ENCODE measurements at places on chromosomes 7 and 10.

- no peak for DNase-seq
- no peak overlapping the region for H3K4me3 ChIP-seq
- no peaks in the 10 kb centered on the region for H3K4me1 ChIP-seq
- no peak overlapping the region for H3K27ac ChIP-seq
- no peaks in the 10 kb centered on the region for H3K27me3 ChIP-seq
These were observed 21.0 kb downstream of the OR2F1 start for GRCh38 chr7:143975617-143976016.

DNA sequence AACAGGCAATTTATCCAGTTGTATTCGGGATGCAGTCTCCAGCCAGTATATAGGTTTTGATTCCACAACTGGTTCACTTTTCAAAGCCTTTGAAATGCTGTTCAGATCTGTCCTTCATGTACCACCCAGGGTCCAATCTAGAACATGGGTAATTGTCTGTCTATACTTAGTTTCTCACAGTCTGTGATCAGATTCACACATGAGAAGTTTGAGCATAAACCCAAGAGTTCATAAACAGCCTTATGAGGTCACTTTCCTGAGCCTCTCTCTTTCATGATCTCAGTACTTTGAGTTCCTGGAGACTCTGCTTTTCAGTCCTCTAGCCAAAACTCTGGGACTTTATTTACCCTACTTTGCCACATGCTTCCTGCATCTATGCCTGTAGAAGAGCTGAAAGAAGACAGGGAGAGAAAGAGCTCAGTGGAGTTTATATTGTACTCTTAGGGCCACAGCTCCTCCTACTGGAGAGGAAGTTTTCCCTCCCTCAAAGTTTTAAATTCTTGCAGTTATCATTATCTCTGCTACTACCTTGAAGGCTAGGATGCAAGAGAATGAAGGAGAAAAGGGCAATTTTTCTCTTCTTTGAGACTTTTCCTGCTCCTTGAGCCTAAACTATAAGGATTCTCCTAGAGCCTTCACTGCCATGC, 172.0 kb downstream of the ZEB1 start:
- H3K4me3 ChIP-seq: no peak overlapping the region
- H3K27me3 ChIP-seq: no peaks in the 10 kb centered on the region
- no peak for DNase-seq
- H3K4me1 ChIP-seq: no peaks in the 10 kb centered on the region

GRCh38 chr10:16497911-16498310, 23.8 kb downstream of the C1QL3 start:
- no peak for DNase-seq
- no peak overlapping the region for H3K27ac ChIP-seq
- H3K36me3 ChIP-seq: no peaks in the 10 kb centered on the region
- H3K4me3 ChIP-seq: no peak overlapping the region
- H3K27me3 ChIP-seq: no peaks in the 10 kb centered on the region
- H3K4me1 ChIP-seq: no peaks in the 10 kb centered on the region

DNA sequence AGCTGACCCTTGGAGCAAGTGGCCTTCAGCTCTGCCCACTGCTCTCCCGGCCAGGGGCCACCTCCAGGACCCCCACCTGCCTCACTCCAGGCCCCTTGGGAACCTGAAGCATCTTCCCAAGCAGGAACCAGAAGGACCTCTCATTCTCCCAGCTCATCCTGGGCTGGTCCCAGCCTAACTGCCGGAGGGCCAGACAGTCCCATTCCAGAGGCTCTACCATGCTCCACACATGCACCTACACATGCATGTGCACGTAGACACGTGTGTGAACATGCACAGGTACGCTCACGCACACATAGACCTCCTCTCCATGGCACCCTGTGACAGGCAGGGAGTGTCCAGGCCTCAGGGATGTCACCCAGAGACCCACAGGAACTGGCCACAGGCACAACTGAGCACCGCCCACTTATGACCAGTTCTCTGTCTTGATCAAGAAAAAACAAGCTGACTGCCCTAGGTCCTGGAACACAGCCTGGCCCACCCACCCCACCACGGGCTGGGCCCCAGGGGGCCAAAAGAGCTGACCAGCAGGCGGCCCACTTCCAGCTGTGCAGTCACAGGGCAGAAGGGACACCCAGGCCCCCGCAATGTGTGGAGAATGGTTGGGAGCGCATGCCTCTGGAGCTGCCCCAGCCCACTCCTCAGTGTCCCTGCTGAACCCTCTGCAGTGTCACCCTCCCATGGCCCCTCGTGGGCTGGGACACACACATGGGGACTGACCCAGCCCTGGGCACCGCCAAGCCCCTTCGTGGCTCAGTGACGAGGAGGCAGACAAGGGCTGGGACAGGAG, 43.4 kb downstream of the CAMK2B start:
- H3K36me3 ChIP-seq: no peaks in the 10 kb centered on the region
- H3K27me3 ChIP-seq: no peaks in the 10 kb centered on the region
- H3K4me1 ChIP-seq: no peaks in the 10 kb centered on the region
- DNase-seq: no peak

DNA sequence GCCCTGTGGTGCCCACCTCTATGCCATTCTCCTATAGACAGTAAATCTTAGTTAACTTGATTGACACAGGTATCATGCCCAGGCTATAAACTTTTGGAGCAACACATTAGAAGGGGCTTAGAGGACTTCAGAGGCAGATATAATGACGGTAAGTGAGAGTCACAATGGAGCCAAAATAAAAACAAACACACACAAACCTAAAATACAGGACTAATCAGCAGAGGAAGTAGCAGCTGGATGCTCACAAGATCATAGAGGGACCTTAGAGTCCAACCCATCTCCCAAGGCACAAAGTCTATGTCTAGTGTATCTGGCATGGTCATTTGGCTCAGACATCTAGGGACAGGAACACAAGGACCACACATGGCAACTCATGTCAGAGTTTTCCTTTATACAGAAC, 12.3 kb downstream of the SLC13A4 start:
- no peak overlapping the region for H3K4me3 ChIP-seq
- H3K27me3 ChIP-seq: no peaks in the 10 kb centered on the region
- H3K4me1 ChIP-seq: no peaks in the 10 kb centered on the region

DNA sequence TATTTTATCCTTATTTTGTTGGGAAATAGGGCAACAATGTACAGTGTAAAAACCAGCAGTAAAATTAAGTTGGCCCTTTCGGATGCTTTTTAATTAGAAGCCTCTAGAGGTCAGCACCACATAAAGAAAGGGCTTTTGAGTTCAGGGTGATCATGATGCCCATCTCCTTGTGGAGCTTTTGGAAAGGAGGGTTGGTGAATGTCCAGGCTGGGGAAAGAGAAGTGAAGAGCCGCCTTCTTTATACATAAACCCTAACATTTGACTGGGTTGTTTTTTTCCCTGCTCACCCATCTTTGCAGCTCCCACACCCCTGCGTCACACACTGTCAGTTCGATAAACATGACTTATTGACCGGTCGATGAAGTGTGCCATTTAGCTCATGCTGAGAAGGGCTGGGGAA, 29.8 kb downstream of the MTURN start:
- H3K27me3 ChIP-seq: no peaks in the 10 kb centered on the region
- H3K36me3 ChIP-seq: no peaks in the 10 kb centered on the region
- peaks cover 18% of the 10 kb centered on the region for H3K4me1 ChIP-seq
- peak; percentile 32 for DNase-seq
- no peak overlapping the region for H3K4me3 ChIP-seq
- H3K27ac ChIP-seq: no peak overlapping the region

DNA sequence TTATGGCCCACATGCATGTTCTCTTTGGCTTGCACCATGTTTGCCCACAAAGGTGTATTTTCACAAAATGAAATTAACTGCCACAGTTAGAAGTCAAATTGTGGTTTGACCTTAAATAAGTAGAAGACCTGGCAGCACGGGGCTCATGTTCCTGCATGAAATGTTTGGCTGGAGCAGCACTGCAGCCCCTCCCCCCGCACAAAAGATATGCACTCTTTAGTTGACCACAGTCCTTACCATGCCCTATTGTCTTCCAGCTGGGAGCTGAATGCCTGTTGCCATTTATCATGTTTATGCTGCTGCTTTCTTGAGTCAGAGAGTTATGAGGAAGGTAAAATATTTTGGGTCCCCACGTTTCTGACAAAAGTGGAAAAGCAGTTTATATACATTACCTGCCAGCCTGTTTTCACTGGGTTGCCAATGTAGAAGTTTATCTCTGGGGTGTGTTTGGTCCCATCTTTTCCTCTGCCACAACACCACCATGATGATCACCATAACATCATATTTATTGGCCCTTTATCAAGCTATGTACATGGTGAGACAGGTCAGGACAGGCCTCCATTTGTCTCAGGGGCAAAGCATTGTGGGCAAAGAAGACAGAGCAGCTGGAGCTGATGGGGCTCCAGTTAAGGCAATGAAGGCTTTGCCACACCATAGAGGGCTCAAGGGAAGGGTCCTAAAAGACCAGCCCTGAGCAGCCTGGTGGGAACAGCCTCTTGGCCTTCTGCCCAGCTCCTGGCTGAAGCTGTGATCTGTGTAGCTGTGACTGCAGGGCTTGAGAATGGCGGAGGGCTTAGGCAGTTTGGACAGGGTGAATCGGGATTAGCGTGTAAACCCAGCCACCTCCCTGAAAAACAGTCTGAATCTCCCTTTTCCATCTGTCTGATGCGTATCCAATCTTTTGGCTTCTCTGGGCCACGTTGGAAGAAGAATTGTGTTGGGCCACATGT, 5.4 kb downstream of the PRF1 start:
- DNase-seq: no peak
- H3K36me3 ChIP-seq: no peaks in the 10 kb centered on the region
- no peaks in the 10 kb centered on the region for H3K4me1 ChIP-seq
- H3K4me3 ChIP-seq: no peak overlapping the region
- no peak overlapping the region for H3K27ac ChIP-seq
- H3K27me3 ChIP-seq: no peaks in the 10 kb centered on the region

DNA sequence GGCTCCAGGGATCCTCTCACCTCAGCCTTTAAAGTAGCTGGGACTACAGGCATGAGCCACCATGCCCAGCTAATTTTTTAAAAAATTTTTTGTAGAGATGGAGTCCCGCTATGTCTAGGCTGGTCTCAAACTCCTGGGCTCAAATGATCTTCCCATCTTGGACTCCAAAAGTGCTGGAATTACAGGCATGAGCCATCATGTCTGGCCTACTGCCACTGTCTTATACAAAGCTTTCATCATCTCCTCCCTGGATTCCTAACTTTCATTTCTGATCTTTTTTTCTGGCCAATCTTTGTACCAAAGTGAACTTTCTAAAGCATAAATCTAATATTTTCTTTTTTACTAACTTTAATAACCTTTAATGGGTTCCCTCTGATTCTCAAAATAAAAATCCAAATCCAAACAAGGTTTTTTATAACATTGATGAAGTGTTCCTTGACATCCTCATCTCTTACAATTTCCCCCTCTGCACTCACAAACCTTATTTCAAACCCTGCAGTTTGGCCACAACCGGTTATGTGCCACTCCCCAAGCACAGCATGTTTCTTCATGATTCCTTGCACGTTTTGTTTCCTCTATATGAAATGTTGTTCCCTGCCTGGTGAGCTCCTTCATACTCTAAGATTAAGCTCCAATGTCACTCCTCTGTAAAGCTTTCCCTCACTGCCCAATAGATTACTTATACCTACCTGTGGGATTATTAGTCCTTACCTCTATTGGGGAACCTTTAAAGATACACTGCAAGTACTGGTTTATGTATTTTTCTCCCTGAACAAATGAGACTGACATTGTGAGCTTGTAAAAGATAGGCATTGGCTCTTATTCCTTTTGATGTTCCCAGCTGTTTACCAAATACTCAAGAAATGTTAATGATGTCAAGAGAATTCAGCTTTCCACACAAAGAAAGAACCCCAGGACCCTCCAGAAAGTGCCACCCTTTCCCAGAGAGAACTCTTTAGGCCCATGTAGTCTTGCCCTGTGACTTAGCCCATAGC, 101.7 kb downstream of the HOXA1 start:
- DNase-seq: peak; percentile 21
- H3K4me1 ChIP-seq: no peaks in the 10 kb centered on the region
- no peaks in the 10 kb centered on the region for H3K36me3 ChIP-seq
- H3K4me3 ChIP-seq: no peak overlapping the region
- H3K27ac ChIP-seq: no peak overlapping the region
- no peaks in the 10 kb centered on the region for H3K27me3 ChIP-seq

GRCh38 chr10:58950618-58951017, 225.8 kb upstream of the PHYHIPL start:
- no peaks in the 10 kb centered on the region for H3K27me3 ChIP-seq
- no peak overlapping the region for H3K27ac ChIP-seq
- no peak for DNase-seq
- no peaks in the 10 kb centered on the region for H3K36me3 ChIP-seq
- H3K4me3 ChIP-seq: no peak overlapping the region

DNA sequence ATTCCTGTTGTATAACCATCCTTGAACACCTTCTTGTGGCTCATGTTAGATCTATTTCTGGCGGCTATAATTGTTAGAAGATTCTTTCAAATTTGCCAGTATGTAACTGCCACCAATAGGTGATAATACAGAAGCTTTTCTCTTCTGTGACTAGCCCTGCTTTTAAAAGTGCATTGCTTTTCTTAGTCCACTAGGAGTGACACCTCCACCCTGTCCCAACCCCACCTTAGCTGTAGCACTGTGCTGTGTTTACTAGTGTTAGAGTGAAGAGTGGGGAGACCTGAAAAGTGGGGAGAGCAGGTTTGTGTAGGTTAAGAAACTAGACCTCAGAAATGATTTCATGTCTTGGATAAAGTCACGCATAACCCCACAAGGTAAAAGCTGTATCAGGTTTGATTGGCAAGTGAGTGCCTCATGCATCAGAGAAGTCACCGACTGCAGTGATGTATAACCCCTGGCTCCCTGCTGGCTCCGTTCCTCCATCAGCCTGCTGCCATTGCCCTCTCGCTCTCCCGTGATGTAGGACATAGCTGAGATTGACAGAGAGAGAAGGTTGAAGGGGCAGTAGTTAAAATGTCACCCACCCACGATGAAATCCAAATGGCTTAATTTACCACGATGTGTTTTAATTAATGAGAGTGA, 12.5 kb downstream of the NPVF start:
- H3K27ac ChIP-seq: no peak overlapping the region
- no peaks in the 10 kb centered on the region for H3K4me1 ChIP-seq
- DNase-seq: no peak
- H3K4me3 ChIP-seq: no peak overlapping the region
- no peaks in the 10 kb centered on the region for H3K36me3 ChIP-seq
- no peaks in the 10 kb centered on the region for H3K27me3 ChIP-seq

DNA sequence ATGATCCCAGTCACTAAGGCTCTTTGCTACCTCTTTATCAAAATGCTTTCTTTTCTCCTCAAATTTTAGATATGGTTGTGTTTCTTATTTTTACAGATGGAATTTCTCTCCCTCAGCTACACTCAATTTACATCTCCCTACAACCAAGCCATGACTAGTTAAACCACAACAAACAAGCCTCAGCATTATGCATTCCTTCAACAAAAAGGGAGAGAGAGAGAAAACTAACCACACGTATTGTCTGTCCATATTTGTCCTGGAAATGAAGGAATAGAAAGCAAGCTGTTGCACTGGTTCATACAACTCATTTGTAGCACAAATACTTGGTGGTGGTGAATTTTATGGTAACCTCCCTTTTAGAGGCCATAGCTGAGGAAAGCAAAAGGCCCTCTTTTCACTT, 286.4 kb downstream of the AHR start:
- no peaks in the 10 kb centered on the region for H3K36me3 ChIP-seq
- H3K4me1 ChIP-seq: no peaks in the 10 kb centered on the region
- no peak for DNase-seq
- no peaks in the 10 kb centered on the region for H3K27me3 ChIP-seq

GRCh38 chr10:72173262-72173618, 42.6 kb upstream of the ANAPC16 start:
- DNase-seq: no peak
- no peak overlapping the region for H3K4me3 ChIP-seq
- H3K27me3 ChIP-seq: no peaks in the 10 kb centered on the region
- no peak overlapping the region for H3K27ac ChIP-seq
- H3K4me1 ChIP-seq: no peaks in the 10 kb centered on the region
